ENCODE measurements at places on chromosomes 4 and X. TPM values are rescaled to one million over a fixed set of nuclear protein-coding genes. Genes with fewer than 3 reads are reported as not detected.

PGAM4 gene
- not detected for total RNA-seq

INTU gene
- total RNA-seq, result 2.5 TPM

JAKMIP1 gene
- total RNA-seq, result not detected

TMPRSS11F gene
- total RNA-seq, result not detected

RHOXF1 gene
- total RNA-seq, result not detected

UCP1 gene
- not detected for total RNA-seq

HSFX4 gene
- total RNA-seq, result not detected

HELT gene
- total RNA-seq, result not detected

NLGN4X gene
- total RNA-seq, result not detected

CACNA1F gene
- total RNA-seq, result not detected

PALLD gene
- total RNA-seq, result 17.3 TPM

Data from endothelial cell of coronary artery (primary cell).